ENCODE measurements at places on chromosomes 3 and 15.

- no peak for DNase-seq
These were observed 215.0 kb downstream of the GRM7 start for GRCh38 chr3:7075901-7076300.

DNA sequence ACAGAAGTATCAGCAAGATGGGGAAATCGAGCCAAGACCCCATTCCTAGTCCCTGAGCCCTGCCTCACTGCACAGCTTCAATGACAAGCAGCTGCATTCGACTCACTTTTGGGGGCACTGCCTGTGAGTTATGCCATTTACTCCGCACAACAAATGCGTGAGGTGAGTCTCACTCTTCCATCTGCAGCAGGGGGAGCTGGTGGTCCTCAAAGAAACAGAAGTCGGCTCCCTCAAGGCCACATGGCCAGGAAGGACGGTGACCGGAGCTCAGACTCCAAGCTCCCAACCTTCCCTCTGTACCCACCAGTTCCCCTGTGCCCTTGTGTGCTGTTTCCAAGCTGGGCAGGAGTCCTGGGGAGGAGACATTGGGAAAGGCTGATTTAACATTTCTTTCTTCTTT is 127.7 kb upstream of the IQSEC1 start:
- DNase-seq: no peak

- no peak for DNase-seq
These were observed 249.1 kb downstream of the IL5RA start for GRCh38 chr3:2861120-2861519.

DNA sequence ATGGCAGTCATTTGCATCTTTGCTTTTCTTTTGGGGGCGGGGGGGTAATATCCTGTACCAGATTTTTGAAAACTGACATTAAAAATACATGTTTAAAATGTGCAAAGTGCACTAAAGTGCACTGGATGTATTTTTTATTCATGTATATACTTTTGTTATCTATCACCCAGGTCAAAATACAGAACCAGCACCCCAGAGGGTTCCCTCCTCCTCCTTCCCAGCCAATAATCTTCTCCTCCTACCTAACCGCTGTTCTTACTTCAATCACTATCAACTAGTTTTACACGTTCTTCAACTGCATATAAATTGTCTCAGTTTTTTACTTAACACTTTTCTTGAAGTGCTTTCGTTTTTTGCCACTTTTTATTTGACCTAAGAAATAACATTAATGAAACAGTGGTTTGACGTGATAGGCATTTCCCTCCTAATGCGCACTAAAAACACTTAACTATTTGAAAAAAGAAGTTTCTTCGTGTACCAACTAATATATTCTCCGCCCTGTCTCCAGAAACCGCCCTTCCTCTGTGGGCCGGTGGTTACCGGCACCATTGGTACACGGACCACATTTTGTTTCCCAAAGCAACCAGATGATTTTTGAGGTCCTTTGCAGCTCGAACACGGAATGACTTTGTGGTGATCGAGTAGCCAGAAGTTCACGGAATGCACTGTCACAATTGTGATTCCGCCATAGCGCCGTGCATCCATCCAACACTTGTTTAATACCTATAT is 836 bp upstream of the AKAP13 start:
- DNase-seq: no peak

DNA sequence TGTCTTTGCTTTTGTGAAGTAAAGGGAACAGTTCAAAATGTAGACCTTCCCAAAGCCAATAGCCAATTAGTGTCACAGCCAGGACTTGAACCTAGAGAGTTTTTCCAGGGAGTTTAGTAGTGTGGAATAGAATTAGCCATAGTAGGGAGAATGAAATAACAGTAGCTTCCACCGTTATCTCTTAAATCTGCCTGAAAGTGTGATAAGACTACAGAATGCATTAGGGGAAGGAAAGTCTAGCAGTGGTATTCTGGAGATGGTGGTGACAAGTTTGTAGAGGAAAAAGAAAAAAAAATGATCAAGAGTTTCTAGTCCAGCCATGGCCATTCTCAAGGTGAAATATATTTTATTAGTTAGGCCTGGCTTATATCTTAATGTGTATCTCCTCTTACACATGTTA is 13.8 kb downstream of the ATP11B start:
- no peak for DNase-seq

Data from SIG-M5 (cell line).